Testis (tissue), 5 donors: ENCODE measurements at places on chromosomes 1 and 21. TPM values are rescaled to one million over a fixed set of nuclear protein-coding genes. Genes with fewer than 3 reads are reported as not detected.

The HSPB7 gene
- total RNA-seq = 11.7 TPM

The TP73 gene
- 1.3 TPM for total RNA-seq

The TCHH gene
- 2.2 TPM for total RNA-seq

The OR2L3 gene
- 0.39 TPM for total RNA-seq

The SLC45A3 gene
- 7.3 TPM for total RNA-seq

The GIPC2 gene
- 2.4 TPM for total RNA-seq

The UBXN10 gene
- total RNA-seq = 18.2 TPM

The LMOD1 gene
- 46.3 TPM for total RNA-seq

The S100A8 gene
- 3.0 TPM for total RNA-seq

The CD52 gene
- 3.0 TPM for total RNA-seq

The KIF14 gene
- 3.5 TPM for total RNA-seq

The TIPRL gene
- total RNA-seq = 19.8 TPM

The SLAMF8 gene
- 0.74 TPM for total RNA-seq

The SLC9C2 gene
- total RNA-seq = 15.9 TPM

The SHISAL2A gene
- 5.0 TPM for total RNA-seq

The DENND4B gene
- 59.0 TPM for total RNA-seq

The PCBP3 gene
- 35.7 TPM for total RNA-seq

The XKR8 gene
- total RNA-seq = 10.9 TPM

The ACTA1 gene
- total RNA-seq = 0.94 TPM

The MYBPH gene
- total RNA-seq = 0.16 TPM

The SDF4 gene
- 146 TPM for total RNA-seq

The ZNF684 gene
- total RNA-seq = 8.9 TPM

The NDUFS2 gene
- 117 TPM for total RNA-seq

The MPL gene
- total RNA-seq = 0.56 TPM

The RNF186 gene
- not detected for total RNA-seq

The SYT6 gene
- 0.43 TPM for total RNA-seq

The TAS1R3 gene
- total RNA-seq = 1.5 TPM

The IRF6 gene
- 8.7 TPM for total RNA-seq

The TNFRSF8 gene
- total RNA-seq = 6.9 TPM

The UBQLN4 gene
- total RNA-seq = 41.0 TPM

The DAB1 gene
- total RNA-seq = 1.2 TPM

The AK5 gene
- 40.4 TPM for total RNA-seq

The TRIM58 gene
- 5.7 TPM for total RNA-seq

The FHAD1 gene
- 22.0 TPM for total RNA-seq

The AUNIP gene
- total RNA-seq = 22.5 TPM
